Activated CD4-positive, alpha-beta T cell treated with anti-CD3 and anti-CD28 coated beads, Interleukin-2, amount 50 U/mL, for 48 hours (primary cell): ENCODE measurements at places on chromosomes 4 and X.

GRCh38 chrX:13103188-13103913 is 58.9 kb upstream of the FAM9C start:
- no peak for DNase-seq

- DNase-seq = no peak
Observed at GRCh38 chr4:85967872-85968271, 392.0 kb downstream of the MAPK10 start.

DNA sequence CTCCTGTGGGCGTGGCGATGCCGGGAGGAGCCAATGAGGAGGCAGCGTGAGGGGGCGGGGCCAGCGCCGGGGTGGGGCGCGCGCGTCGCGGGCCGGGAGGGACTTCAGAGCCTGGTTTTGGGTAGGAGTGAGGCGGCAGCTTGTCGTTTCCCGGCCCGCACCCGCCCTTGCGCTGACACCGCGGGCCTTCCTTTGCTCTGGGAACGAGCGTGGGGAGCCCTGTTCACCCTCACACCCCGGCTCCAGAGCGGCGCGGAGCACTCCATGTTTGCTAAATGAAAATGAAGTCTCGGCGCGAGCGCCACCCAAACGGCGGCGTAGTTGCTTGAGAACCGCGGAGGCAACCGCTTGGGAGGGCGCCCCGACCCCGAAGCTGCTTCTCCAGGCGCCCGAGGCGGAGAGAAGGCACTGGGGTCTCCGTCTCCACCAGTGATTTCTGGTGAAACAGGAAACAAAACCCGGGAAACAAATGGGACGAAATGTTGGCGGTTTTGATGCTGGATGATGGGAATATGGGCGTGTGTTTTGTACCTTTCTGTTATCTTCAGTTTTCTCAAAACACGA is 497 bp upstream of the GRPEL1 start:
- DNase-seq = no peak

GRCh38 chr4:169745291-169745690 is 12.5 kb downstream of the HPF1 start:
- DNase-seq = no peak

GRCh38 chr4:86358257-86358656 is 1.6 kb downstream of the MAPK10 start:
- DNase-seq = no peak

- no peak for DNase-seq
Observed at GRCh38 chr4:15106399-15106798, 104.1 kb downstream of the CPEB2 start.

DNA sequence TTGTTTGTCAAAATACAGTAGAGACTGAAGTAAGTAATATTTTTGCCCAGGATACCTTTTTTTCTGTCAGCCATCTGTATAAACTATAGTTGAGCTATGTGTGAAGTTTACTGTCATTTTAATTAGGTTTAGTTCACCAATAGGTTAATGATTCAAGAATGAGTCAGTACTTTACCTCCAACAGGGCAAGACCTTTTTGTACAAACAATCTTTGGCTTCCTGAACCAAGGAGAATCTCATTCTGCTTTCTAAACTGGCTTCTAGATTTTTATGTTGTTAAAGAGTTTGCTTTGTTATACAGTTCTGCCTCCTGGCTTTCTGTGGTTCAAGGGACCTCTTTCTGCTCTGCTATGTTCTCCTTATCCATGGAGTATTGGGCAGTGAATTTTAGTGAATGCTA is 412.0 kb upstream of the NR3C2 start:
- no peak for DNase-seq

GRCh38 chr4:40367451-40367850 is 32.3 kb downstream of the CHRNA9 start:
- DNase-seq = no peak

DNA sequence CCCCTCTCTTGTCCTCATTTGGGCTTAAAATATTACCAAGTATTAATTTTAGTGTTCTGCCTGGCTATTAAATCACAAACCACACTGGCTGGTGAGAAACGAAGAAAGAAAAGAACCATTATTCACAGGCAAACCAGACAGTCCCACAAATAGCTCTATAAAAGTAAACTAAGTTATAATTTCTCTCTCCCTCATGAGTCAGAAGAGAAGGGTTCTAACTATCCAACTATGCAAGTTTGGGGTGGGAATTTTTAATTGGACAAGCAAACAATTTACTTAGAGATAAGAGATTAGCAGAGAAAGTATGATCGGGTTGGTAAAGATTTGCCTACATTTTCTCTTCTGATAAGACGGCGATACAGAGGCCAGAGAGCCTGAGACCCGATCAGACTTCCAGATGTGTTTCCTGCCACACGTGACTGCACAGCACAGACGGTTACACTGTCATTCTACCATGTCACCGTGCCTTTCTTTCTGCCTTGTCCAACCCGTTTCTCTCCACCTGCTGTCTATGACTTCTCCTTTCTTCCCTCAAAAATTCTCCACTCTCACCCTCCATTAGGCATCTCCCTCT is 52.3 kb downstream of the MEPE start:
- DNase-seq = no peak

GRCh38 chrX:95382799-95383198 is 1301.8 kb upstream of the DIAPH2 start:
- DNase-seq = no peak

- DNase-seq = no peak
Observed at GRCh38 chr4:53905941-53906377, 158.4 kb downstream of the CHIC2 start.

GRCh38 chrX:70478526-70479245 is 34.1 kb downstream of the DLG3 start:
- no peak for DNase-seq

GRCh38 chr4:54482529-54483200 is 175.1 kb upstream of the KIT start:
- DNase-seq = no peak

- DNase-seq = no peak
Observed at GRCh38 chr4:166823126-166823525, 411.2 kb downstream of the SPOCK3 start.

DNA sequence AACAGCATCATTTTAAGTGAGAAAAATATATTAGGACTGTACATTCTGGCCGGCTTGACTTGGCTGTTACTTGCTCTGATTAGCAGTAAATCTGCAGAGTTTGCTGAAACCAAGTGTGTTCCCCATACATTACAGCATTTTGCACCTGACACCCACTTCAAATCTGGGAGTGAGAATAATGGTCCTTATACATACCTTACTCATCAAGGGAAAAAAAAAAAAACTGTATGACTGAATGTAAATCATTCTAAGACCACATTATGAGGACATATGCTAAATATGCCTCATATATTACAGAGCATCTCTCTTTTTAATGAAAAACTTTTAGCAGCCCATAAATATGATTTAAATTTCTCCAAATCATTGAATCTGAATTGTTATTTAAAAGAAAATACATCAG is 406.7 kb downstream of the SPOCK3 start:
- DNase-seq = no peak

DNA sequence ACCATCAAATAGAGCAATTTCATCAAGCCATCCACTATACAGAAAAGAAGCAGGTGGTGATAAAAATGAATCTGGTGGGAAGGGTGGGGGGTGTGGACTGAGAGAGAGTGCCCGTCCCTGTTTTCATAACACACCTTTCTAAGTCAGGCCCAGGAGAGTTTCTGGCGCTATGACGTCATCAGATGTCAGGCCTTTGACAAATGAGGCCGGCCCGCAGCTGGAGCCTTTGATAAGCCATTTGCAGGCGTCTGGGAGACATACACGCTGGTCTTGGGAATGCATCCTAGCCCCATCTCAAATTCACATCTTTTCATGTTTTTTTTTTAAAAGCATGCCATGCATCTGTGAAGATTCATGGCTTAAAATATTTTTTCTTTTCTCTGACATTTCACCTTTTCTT is 404.5 kb downstream of the BCOR start:
- DNase-seq = no peak

- DNase-seq = no peak
Observed at GRCh38 chrX:53669258-53669657, 17.3 kb downstream of the HUWE1 start.

GRCh38 chr4:98473046-98473445 is 185.4 kb downstream of the TSPAN5 start:
- DNase-seq = no peak

- peak; percentile 40 for DNase-seq
Observed at GRCh38 chr4:140012688-140013486, 141.1 kb downstream of the MAML3 start.

DNA sequence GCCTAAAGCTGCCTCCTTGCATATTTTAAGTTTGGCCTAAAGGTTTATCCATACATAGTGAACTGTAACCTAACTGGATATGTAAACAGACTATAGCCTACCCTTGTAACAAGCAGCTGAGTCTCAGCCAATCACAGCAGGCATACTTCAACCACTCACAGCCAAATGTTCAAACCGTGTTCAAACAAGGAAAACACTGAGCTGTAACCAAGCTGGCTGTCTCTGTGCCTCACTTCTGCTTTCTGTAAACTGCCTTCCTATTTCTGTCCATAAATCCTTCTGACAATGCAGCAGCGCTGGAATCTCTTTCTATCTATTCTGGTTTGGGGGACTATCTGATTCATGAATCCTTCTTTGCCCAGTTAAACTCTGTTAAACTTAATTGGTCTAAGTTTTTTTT is 16.4 kb downstream of the DSPP start:
- DNase-seq = no peak

DNA sequence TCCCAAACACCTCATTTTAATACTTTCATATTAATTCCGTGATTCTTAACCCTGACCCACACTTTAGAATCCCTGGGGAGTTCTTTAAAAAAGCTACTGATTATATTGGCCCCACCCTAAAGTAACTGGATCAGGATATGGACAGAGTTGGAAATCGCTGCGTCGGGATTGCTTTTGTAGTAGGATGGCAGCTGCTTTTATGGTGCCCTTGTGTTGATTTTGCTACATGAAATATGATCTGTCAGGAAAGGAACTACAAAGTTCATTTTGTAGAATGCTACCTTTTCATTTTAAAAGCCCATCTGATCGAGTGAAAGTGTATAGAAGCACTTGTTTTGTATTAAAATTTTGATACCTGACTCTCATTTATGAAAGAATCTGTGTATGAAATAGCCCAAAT is 43.6 kb downstream of the TMEM131L start:
- DNase-seq = no peak

GRCh38 chr4:41865306-41865980 is 69.8 kb upstream of the TMEM33 start:
- DNase-seq = no peak

GRCh38 chr4:67375291-67375690 is 170.0 kb downstream of the CENPC start:
- DNase-seq = no peak

- no peak for DNase-seq
Observed at GRCh38 chrX:39140581-39140980, 339.3 kb downstream of the MID1IP1 start.

- no peak for DNase-seq
Observed at GRCh38 chrX:38138900-38139299, 81.8 kb downstream of the SRPX start.

GRCh38 chr4:39365360-39365759 is 802 bp downstream of the RFC1 start:
- no peak for DNase-seq

GRCh38 chr4:10730019-10730418 is 45.5 kb upstream of the CLNK start:
- DNase-seq = peak; percentile 5

DNA sequence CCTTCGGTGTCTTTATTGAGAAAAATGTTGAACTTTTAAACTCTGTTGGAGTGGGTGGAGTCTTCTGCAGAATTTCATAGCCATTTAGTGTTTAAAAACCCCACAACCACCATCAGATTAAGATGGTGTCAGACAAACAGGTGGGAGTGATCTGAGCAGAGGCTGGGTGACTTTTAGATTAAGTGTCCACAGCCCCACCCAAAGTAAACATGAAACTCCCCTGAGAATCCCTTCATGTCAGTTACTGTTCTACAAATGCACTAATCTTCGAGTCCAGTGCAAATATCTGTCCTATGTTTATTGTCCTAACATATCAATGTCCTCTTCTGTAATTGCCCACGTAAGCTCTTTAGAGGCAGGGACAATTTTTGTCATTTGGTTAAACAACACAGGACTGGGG is 175.6 kb upstream of the RBPJ start:
- no peak for DNase-seq

GRCh38 chr4:15361529-15361928 is 66.3 kb upstream of the C1QTNF7 start:
- DNase-seq = no peak

- no peak for DNase-seq
Observed at GRCh38 chr4:53886090-53886489, 178.3 kb downstream of the CHIC2 start.

DNA sequence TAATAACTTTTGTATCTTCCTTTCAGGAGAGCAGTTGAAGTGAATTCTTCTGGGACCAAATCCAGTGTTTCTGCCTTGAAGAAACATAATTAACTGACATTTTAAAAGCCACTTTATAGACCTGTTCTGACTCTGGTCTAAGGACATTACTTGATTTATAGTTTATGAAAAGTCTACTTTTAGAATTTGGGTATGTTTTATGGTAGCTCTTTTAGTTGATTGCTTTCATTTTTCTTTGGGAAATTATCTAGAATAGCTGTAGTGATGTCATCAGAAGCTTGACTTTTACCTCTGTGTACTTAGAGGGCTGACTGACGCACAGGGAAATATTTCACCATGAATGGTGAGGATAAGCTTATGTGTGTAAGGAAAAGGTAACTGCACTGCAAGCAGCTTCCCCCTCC is 131.8 kb upstream of the LIMCH1 start:
- no peak for DNase-seq

DNA sequence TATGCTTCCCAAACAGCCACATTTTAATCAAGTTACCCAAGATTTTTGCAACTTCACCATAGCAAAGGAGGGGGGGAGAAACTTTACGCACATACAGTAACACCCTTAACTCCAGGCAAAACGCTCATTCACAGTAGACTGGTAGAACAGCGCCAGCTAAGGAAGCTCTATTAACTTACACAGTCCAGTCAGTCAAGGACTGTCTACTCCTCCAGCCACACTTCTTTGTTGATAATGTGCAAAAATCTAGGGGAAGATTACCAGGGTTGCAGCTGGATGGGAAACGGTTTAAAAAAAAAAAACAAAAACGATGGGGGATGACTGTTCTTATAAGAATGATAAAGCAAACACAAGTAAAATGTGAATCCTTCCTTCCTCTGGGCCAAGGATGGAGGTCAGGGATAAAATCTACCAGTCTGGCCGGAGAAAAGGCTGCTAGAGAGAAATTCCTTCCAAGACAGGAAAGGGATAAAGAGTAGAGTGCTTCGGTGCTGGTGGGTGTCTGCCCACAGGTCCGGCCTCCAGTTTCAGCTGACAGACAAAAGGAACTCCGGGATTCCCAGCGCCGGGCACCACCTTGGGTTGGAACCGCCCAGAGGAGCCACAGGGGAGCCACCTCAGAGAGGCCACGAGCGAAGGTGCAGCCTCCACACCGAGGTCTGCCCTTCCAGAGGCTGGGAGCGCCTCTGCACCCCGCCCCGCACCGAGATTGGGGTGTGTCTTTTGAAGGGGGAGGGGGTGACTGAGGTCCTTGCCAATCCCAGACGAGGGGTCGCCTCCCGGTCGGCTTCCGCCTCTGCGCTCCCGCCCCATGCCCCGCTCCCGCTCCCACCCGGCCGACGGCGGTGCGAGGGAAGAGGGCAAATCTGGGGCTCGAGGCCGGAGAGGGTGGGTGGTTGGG is 811 bp downstream of the ANKRD50 start:
- peak; percentile 15 for DNase-seq

GRCh38 chr4:150136036-150136435 is 57.8 kb downstream of the DCLK2 start:
- no peak for DNase-seq
